Pancreas (tissue), 10 donors: ENCODE measurements at places on chromosomes 6 and 20. TPM values are rescaled to one million over a fixed set of nuclear protein-coding genes. Genes with fewer than 3 reads are reported as not detected.

DNA sequence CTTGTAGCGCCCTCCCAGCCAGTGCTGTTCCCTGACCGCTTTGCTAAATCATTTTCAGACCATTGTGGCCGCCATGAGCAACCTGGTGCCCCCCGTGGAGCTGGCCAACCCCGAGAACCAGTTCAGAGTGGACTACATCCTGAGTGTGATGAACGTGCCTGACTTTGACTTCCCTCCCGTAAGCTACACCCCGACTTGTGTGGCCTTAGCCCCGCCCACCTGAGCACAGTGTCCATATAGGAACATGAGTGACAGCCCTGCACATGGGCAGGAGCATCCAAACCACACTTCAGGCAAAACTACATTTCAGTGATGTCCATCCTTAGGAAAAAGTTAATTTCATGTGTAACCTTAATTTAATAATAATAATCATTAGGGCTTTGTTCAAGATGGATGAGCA, 51.1 kb downstream of the GNAS start:
- DNase-seq: no peak

- DNase-seq: no peak
Observed at GRCh38 chr6:89818977-89819335, 638 bp downstream of the MDN1 start.

- DNase-seq: no peak
Observed at GRCh38 chr20:36384022-36384619, 78.0 kb downstream of the DLGAP4 start.

GRCh38 chr6:70709826-70710225, 42.1 kb downstream of the SMAP1 start:
- no peak for DNase-seq

DNA sequence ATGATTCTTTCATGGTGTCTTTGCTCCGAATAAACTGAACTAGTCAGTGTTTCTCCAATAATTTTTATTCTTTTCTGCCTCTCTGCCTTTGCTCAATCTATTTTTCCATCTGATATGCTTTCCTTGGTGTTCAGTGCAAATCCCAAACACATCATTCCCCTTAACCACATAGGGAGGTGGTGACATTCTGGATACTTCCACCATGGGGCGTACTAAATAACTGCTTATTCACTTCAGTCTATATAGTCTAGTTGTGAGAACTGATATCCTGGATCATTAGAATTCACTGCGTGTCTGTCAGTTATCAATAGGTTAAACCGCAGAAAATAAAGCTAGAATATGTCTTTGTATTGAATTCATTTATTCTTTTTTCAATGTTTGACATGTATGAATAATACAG, 83.1 kb downstream of the KCNQ5 start:
- no peak for DNase-seq

- DNase-seq: no peak
Observed at GRCh38 chr6:107977283-107977682, 19.3 kb upstream of the SEC63 start.

DNA sequence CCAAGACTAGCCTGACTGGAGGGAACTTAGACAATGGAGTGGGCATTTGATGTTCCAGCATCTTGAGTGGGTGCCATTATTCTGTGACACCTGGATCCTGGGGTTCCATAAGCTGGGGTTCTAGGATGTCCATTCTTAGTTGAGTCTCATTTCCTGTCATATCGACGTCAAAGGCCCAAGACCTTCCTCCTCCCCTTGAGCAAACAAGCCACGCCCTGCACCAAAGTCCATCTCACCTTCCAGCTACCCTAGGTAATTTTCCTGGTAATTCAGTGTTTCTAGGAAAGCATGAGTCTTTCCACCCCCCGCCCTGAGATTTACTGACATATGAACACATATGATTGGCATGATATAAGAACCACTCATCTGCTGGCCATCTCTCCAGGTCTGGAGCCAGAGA, at the start of gene TRIM40:
TRIM40 (plus strand) TSS at position 384 of the 400 bp plus-strand sequence. CDS start 897 bp downstream, outside the sequence.
- no peak for DNase-seq

DNA sequence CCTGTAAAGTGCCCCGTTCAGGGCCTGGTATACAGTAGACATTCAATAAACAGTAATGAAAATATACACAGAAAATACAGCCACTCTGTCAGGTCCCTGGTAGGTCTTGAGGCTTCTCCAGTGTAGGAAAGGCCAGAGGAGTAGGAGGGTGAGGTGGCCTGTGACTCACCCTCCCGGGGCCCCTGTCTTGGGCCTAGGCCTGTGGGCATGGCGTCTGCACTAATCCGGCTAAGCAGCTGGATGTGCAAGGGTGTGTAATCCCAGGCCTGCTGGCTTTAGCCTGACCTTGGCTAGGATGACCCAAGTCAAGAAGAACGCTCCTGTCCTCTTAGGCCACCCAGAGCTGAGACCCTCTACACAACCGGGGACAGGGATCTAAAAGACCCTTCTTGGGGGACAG, 84.9 kb downstream of the KCNB1 start:
- DNase-seq: no peak

- DNase-seq: no peak
Observed at GRCh38 chr6:94955156-94955555, 622.2 kb upstream of the MANEA start.

DNA sequence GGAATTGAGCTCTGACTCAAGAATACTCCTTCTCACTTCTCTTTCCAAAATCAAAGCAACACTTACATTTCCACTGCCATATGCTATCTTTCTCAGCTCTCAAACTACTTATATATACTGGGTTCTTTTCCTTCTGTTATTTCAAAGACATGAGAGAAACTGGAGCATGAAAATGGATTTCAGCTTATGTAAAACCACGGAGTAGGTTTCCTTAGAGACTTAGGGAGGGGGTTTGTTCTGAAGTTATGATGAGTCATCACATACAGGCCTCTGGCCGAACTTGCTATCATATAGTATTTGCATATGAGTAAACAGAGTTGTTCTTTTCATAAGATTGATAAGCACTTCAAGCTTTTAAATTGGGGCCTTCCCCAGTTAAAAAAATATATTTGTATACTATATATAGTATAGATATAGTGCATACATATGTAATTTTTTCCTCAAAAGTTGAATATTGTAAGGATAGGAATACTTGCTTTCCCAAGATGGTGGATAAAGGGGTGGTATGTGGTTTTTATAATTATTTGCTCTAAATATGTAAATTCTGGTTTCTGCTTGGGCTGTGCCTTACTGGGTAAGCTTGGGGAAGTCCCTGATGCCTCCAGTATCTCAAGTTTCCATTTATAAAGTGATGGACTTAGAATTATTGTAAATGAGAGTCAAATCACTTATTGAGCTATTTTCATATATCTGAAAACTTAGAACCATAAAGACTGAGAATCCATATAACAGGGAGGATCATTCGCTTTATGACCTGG, 273.9 kb downstream of the RFPL4B start:
- no peak for DNase-seq

DNA sequence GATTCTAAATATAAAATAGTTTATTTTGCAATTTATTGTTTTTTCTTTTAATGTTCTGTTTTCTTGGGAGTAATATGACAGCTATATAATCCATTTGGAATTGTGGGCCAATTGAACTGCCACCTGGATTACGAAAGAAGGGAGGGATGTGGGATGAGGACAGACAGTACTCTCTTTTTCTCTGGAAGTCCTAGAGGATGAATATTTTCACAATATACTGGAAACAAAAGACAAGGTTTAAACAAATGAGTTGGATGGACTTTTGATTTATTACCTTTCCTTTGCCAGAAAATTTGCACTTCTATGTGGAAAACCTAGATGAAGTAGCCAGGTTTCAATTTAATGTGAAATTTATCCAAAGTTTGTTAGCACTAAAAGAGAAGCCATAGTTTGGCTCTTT, 325.5 kb upstream of the IMPG1 start:
- DNase-seq: no peak

- no peak for DNase-seq
Observed at GRCh38 chr6:53771785-53772624, 22.8 kb upstream of the LRRC1 start.

Gene SPACA1
- total RNA-seq: not detected

Gene ENPP1
- total RNA-seq: 46.6 TPM

Gene ME1
- 4.5 TPM for total RNA-seq

Gene MPIG6B
- total RNA-seq: not detected

Gene REV3L
- 14.6 TPM for total RNA-seq

Gene OVOL2
- 4.2 TPM for total RNA-seq

Gene SNAP25
- 4.1 TPM for total RNA-seq

Gene SLC17A3
- total RNA-seq: not detected
